ENCODE measurements at places on chromosomes 16 and 17.

- DNase-seq: no peak
Measured at GRCh38 chr17:50763716-50764475, 3.4 kb downstream of the ANKRD40CL start.

- no peak for DNase-seq
Measured at GRCh38 chr17:61354895-61355874, 44.5 kb upstream of the TBX2 start.

- no peak for DNase-seq
Measured at GRCh38 chr16:88613911-88614817, 24.2 kb upstream of the IL17C start.

DNA sequence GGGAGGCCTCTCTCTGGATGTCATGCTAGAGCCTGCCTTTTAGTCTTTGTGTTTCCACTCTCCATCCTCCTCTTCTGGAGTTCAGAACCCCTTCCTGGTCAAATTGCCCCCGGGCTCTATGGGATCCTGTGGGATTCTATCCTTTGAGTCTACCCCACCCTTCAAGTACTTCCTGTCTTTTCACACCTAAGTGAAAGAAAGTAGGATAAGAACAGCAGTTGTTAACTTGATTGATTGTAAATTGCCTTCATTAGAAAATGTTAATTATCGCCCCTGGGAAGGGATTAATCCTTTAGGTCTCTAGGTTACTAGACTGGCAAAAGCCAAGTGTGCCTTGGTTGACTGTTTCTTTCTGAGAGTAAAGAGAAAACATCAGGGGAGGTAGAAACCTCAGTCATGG lies 30.1 kb downstream of the PRKCB start:
- DNase-seq: no peak

DNA sequence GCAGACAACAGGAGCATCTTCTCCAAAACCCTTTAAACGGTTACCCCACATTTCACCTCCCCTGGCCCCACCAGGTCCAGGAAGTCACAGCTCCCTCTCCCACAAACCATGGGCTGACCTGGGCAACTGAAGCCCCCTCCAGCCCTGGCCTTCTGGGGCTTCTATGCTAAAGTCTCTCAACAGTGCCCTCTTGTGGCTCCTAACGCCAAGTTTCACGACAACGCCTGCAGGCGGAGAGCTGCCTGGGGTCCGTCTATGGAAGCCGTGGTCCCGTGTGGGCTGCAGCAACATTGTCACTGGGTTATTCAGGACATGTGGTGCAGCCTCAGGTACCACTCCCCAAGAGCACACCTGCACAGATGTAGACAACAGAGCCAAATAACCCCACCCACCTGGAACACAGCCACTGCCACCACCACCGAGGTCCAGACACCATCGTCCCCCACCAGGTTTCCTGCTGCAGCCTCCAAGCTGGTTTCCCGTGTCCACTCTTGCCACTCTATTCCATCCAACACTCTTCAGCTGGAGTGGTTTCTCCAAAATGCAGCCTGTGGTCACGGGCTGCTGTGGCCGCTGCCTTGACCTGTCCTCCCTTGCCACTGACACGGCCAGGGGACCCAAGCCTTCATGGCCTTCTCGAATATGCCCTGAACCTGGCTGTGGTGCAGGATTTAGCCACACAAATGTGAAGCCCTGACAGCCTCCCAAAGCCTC lies 19.1 kb downstream of the C16orf95 start:
- peak; percentile 53 for DNase-seq

GRCh38 chr16:3461151-3461550 lies 17.7 kb downstream of the NAA60 start:
- peak; percentile 60 for DNase-seq

GRCh38 chr17:4895657-4896331 lies 3.5 kb upstream of the C17orf107 start:
- no peak for DNase-seq

- no peak for DNase-seq
Measured at GRCh38 chr17:10270258-10270657, 71.9 kb upstream of the GAS7 start.

DNA sequence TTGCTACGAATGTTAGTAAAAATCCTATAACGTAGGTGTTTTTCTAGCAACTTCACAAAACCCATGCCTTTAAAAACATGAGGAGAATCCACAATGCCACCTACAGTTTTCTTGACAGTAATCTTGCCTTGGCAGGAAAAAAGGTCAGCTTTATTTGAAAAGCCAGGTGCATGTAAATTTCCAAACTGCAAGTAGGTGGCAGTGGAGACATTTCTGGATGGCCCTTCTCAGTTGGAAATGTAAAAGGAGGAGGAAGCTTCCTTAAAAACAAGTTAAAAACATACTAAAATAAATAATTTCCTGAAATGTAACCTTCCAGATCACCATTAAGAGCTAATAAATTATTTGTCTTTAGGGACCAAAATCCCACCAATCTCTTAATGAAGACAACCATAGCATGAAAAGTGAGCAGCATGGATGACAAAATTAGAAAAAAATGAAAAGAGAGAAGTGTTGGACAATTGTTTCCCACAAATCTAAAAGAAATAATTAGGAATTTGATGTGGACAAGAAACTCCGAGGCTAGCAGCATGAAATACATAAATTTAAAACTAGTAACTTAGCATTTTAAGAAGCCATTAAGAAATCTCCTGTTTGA lies 152.2 kb downstream of the SNX11 start:
- peak; percentile 31 for DNase-seq

GRCh38 chr17:17671369-17672129 lies 9.7 kb upstream of the RAI1 start:
- no peak for DNase-seq

GRCh38 chr17:17887752-17888304 lies 51.0 kb upstream of the SREBF1 start:
- DNase-seq: no peak

GRCh38 chr17:4843321-4844000 lies 10.3 kb downstream of the MINK1 start:
- DNase-seq: no peak

GRCh38 chr16:48138543-48138942 lies 17.2 kb downstream of the ABCC12 start:
- DNase-seq: no peak

- peak; percentile 54 for DNase-seq
Measured at GRCh38 chr17:45144199-45145034, 3.9 kb upstream of the HEXIM1 start.

GRCh38 chr17:4340914-4341615 lies 25.4 kb downstream of the UBE2G1 start:
- no peak for DNase-seq

- DNase-seq: no peak
Measured at GRCh38 chr17:82889496-82890338, 49.9 kb upstream of the ZNF750 start.

- DNase-seq: peak; percentile 78
Measured at GRCh38 chr16:3187798-3188674, at the start of gene OR1F1. TSS of gene OR1F1 (plus strand) at chr16:3188204.

DNA sequence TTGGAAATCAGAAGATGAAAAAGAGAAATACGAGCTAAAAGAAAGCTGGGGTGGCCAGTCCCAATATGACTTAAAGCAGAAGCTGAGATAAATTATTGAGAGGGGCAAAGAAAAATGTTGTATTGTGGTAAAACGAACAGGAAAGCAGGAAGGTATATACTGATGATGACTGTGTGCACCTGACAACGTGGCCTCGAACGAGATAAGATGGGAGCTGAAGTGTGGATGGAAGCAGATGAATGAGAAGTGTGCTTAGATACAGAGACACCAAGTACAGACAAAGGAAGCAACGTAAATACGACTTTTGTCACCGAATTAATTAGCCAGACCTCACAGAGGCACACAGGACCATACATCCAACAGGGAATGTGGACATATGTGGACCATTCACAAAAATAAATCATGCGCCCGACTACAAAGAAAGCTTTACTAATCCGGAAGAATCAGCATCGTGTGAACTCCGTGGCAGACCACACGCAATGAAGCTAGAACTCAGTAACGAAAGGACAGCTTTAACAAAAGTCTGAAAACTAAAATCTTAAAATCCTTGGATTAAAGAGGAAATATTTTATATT lies 218.7 kb downstream of the RPTOR start:
- no peak for DNase-seq

DNA sequence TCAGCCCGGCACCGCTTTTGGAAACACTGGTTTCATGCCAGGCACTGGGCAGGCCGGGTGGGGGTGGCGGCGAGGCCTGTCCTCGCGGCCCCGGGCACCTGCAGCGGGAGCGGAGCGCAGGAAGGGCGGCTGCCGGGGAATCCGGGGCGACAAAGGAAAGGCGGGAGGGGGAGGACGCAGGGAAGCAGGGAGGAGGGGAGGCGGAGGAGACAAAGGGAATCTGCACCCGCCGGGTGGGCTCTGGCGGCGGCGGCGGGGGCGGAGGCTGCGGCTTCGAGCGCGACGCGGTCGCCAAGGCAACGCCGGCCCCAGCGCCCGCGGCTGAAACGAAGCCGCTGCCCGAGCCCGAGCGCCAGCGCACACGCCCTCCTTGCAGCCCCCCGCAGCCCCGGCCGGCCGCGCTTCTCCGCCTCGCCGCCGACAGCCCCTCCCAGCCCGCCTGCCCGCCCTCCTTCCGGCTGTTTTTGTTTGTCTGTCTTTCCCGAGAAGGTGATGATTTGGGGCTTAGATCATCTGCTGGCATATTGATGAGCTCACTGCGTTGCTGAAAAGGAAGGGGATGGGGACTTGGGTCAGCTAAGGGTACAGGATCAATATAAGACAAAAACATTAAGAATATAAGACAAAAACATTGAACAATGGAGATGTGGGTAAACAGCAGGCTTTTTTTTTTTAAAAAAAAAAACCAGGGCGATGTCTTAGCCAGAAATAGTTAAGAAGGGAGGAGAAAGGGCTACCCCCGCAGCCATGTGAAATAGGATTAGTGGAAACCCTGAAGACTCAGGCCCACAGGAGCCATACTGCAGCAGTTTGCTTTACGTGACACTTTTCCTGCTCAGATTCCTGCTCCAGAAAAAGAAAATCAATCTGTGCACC lies 32.7 kb downstream of the CDK5R1 start:
- DNase-seq: no peak

GRCh38 chr17:57226793-57227192 lies 29.5 kb upstream of the MSI2 start:
- peak; percentile 37 for DNase-seq

- DNase-seq: peak; percentile 46
Measured at GRCh38 chr16:4358831-4359561, 7.9 kb upstream of the PAM16 start.

GRCh38 chr17:75006653-75007052 lies 5.8 kb upstream of the MRPL58 start:
- DNase-seq: peak; percentile 80

- DNase-seq: no peak
Measured at GRCh38 chr17:76419576-76420260, 33.2 kb downstream of the UBE2O start.

DNA sequence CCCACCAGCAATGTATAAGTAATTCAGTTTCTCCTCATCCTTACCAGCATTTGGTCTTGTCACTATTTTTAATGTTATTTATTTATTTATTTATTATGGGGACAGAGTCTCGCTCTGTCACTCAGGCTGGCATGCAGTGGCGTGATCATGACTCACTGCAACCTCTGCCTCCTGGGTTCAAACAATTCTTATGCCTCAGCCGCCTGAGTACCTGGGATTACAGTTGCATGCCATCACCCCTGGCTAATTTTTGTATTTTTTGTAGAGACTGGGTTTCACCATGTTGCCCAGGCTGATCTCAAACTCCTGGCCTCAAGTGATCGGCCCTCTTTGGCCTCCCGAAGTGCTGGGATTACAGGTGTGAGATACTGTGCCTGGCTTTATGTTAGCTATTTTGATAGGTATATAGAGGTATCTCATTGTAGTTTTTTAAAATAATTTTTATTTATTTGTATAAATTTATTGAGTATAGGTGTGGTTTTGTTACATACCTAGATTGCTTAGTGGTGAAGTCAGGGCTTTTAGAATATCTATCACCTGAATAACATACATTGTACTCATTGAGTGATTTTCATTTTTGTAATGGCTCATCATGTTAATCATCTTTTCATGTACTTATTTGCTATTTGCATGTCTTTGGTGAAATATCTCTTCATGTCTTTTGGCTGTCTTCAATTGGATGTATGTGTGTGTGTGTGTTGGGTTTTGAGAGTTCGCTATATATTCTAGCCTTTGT lies 53.3 kb downstream of the TANC2 start:
- no peak for DNase-seq

GRCh38 chr17:67999291-67999911 lies 3.1 kb upstream of the C17orf58 start:
- DNase-seq: no peak

GRCh38 chr17:18093616-18094408 lies 6.1 kb downstream of the DRG2 start:
- DNase-seq: peak; percentile 95

- no peak for DNase-seq
Measured at GRCh38 chr16:52351451-52351850, 195.5 kb downstream of the TOX3 start.

- DNase-seq: peak; percentile 51
Measured at GRCh38 chr16:4272114-4272956, 488 bp downstream of the TFAP4 start.

DNA sequence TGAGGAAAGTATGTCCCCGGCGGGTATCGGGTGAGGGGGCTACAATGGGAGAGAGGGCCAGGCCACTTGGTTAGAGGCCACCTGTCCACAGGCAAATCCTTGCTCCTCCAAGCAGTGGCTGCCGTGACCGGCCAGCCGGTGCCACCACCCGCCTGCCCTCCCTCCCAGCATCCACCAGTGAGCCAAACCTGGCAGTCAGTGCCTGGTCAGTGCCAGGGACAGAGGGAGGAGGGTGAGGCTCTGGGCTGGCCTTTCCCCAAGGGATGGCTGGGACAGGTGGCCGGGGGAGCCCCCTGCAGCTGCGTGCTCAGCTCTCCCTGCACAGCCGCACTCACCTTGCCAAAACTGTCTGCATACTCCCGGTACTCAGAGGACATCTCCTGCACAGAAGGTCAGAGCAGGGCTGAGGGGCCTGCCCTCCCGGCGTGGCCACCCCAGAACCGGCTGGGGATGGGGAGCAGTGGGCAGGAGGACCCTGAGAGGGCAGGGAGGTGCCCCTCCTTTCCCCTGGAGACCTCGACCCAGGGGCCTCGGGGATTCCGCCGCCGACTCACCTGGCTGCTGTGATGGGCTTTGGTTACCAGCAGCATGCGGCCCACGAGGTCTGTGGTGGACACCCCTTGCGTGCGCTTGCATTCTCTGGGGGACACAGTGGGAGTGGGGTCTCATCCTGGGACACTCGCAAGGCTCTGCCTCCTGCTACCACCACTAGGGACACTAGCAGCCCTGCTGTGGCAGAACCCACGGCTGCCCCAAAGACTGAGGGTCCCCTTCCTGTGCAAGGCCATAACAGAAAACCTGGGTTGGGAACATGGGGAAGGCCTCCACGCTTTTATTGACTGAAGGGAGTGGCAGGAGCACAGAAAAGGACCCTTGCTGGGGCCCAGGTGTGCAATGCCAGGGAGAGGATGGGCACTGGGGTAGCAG lies 3.7 kb downstream of the PCYT2 start:
- no peak for DNase-seq

Measured in hematopoietic multipotent progenitor cell treated with erythropoietin and hydrocortisone succinate and interleukin-3 and kit ligand, for 8 days (in vitro differentiated cells).